ENCODE measurements at places on chromosomes 13 and 19. TPM values are rescaled to one million over a fixed set of nuclear protein-coding genes. Genes with fewer than 3 reads are reported as not detected.
A peak's percentile ranks its signal among the peaks of the same experiment; 100 is the strongest.

DNA sequence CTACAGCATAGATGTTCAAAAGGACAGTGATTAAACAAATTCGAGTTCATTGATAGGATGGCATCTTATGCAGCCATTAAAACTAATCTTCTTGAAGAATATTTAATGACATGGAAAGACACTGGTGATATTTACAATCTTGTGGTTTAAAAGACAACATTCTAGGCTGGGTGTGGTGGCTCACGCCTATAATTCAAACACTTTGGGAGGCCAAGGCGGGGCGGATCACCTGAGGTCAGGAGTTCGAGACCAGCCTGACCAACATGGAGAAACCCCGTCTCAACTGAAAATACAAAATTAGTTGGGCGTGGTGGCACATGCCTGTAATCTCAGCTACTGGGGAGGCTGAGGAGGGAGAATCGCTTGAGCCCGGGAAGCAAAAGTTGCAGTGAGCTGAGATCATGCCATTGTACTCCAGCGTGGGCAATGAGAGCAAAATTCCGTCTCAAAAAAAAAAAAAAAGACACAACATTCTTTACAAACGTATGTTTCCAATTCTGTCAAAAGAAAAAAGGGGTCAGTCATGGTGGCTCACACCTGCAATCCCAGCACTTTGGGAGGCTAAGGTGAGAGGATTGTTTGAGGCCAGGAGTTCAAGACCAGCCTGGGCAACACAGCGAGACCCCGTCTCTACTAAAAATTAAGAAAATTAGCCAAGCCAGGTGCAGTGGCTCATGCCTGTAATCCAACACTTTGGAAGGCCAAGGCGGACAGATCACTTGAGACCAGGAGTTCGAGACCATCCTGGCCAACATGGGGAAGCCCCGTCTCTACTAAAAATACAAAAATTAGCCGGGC, 2.5 kb upstream of the PAK4 start:
- DNase-seq, result no peak

Gene ONECUT3
- not detected for total RNA-seq

DNA sequence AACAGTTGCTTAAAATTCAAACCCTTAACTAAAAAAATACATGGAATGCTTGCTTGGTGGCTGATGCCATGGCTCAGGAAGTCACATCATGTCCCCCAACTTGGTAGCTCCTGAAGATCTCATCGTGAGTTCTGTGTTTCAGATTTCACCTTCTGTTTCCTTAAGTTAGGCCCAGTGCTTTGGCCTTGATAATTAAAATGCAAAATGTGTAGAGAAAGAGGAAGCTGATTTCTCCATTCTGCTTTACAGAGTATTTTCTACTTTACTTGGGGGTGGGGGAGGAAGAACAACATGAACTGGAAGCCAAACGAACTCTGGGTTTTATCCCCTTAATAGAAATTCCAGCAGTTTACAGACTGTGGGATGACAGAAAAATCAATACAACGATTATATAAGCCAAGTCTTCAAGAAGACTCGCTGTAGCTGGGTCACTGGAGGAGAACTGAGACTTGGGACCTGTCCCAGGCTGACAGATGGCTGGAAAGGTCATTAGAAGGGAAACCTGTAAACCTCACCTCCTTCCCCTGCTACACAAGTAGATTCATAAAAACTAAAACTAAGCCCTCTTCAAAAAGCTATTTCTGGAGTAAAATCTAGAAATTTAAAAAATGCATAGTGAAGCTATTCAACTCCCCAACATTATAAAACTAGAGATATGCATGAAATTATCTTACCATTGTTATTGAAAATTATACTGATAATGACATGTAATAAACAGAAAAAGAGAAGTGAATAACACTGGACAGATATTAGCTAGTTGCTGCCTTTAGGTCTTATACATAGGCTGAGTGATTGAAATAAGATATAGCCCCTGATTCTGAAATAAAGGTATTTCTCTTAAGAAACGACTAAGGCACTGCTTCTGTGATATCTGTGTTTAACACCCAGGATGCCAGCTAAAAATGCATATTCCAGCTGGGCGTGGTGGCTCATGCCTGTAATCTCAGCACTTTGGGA, 22.1 kb upstream of the GGACT start:
- no peak for DNase-seq

- no peak for DNase-seq
Observed at GRCh38 chr13:30726192-30726591, 9.2 kb upstream of the ALOX5AP start.

DNA sequence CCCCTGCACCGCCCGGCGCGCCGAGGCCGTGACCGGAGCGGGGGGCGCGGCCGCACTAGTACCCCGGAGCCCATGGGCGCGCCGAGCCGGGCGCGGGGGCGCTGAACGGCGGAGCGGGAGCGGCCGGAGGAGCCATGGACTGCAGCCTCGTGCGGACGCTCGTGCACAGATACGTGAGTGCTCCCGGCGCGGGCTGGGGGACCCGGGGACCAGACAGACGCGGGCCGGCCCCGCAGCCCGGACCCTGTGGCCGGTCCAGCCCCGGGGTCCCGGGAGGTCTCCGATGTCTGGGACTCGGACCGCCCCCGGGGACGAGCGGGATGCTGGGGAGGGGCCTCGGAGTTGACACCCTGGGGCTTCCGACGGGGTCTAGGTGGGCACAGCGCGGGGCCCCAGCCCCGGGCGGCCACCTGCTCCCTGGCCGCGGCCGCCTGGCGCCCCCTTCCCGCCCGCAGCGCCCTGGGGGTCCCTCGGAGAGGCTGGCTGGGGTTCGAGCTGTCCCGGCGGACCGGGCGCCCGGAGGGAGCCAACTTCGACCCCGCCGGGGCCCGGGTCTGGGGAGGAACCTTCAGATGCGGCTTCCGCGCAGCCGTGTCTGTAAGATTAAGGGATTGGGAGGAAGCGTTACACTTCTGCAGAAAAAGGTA, 568 bp downstream of the ATP11A start:
- peak; percentile 45 for DNase-seq

Gene GARRE1
- total RNA-seq, result 8.5 TPM

Gene ZNF540
- 1.3 TPM for total RNA-seq

Gene ZNF737
- 12.1 TPM for total RNA-seq

Gene ZNF160
- 28.9 TPM for total RNA-seq

DNA sequence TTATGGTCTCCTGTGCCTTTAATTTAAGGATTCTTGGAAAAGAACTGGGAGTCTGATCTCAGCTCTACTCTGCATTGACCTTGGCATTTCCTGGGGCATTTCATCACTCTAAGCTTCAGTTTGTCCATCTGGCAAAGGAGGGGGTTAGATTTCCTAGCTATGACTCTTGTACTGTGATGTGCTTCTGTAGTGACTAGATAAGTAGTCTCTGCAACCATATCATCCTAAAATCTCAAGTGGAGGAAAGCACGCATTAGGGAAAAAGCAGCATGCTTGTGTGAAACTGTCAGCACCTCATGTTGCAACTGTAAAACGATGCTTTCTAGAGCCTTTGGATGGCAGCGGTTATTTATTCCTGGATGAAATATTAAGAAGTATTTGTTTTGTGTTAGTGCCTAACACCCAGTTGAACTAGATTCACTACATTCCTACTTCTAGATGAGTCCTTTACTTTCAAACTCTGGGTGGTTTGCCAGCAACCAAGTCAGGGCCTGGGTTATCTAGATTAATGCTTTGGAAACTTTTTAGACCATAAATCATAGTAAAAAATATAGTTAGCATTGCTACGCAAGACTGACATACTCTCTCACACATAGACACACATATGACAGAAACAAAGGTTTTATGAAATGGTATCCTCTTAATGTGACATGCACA, 6.8 kb downstream of the WDFY2 start:
- peak; percentile 80 for DNase-seq

GRCh38 chr19:27858981-27859581, 1353.9 kb downstream of the UQCRFS1 start:
- no peak for DNase-seq

- no peak for DNase-seq
Observed at GRCh38 chr13:51201886-51202285, 20.3 kb upstream of the FAM124A start.

- DNase-seq, result no peak
Observed at GRCh38 chr13:49878682-49879081, 57.5 kb downstream of the SPRYD7 start.

DNA sequence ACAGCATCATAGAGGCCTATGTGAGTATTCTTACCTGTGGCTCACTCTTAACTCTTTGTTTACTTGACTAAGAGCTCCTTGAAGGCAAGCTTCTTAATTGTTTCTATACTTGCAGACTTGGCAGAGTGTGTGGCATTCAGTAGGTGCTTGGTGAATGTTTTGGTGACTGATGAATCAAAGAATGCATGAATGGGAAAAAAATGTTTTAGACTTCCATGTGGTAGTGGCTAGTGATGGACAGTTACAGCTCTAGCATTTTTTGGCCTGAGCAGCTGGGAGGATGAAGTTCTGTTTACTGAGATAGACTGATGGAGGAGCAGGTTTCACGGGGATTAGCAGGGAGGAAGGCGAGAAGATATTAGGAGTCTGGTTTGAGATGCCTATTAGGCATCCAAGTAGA, 13.6 kb downstream of the HAS1 start:
- no peak for DNase-seq

DNA sequence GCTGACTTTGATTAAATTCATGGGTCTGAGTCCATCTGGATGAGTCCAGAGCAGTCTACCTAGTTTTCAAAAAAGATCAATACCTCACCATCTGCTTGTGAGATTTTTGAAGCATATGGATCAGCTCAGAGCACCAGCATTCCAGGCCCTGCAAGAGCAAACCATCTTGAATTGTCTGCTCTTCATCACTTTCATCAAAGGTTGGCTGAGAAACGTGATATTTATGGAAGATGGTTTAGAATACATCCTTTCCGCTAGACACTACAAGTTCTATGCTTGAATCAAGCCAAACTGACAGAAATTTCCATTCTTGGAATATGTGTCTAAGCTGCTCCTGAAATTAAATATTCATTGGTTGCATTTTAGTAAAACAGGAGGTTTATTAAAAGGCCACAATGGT, 190.3 kb downstream of the KCNRG start:
- DNase-seq, result no peak

GRCh38 chr13:44159633-44160279, 213.9 kb upstream of the SERP2 start:
- DNase-seq, result no peak

DNA sequence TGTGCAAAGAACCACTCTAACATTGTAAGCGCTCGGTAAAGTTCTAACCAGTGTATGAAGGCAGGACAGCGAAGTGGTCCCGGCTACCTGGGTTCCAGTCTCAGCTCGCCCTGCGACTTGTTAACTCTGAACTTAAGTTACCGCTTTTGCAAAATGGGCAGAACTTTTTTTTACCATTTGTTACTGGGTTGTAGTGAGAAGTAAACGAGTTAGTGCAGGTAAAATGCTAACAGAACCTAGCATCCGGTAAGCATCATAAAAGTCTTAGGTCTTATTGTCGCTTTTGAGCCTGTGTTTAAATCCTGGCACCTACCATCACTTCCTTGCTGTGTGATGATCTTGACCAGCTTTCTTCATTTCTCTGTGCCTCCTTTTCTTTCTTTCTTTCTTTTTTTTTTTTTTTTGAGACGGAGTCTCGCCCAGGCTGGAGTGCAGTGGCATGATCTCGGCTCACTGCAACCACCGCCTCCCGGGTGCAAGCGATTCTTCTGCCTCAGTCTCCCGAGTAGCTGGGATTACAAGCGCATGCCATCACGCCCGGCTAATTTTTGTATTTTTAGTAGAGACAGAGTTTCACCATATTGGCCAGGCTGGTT, 734 bp upstream of the TRMT1 start:
- DNase-seq, result peak; percentile 19

Gene COX6B2
- total RNA-seq, result 0.17 TPM

- DNase-seq, result no peak
Observed at GRCh38 chr19:53958823-53959757, 3.6 kb upstream of the CACNG8 start.

- no peak for DNase-seq
Observed at GRCh38 chr19:50258918-50259372, 55.5 kb downstream of the MYH14 start.

Gene ATP8B3
- 3.0 TPM for total RNA-seq

Gene ADAMTSL5
- 1.5 TPM for total RNA-seq

Gene S1PR5
- total RNA-seq, result under 0.01 TPM

GRCh38 chr19:584240-585001, 5.3 kb upstream of the HCN2 start:
- peak; percentile 39 for DNase-seq

Gene TPTE2
- total RNA-seq, result not detected

Gene ZNF468
- total RNA-seq, result 30.6 TPM

DNA sequence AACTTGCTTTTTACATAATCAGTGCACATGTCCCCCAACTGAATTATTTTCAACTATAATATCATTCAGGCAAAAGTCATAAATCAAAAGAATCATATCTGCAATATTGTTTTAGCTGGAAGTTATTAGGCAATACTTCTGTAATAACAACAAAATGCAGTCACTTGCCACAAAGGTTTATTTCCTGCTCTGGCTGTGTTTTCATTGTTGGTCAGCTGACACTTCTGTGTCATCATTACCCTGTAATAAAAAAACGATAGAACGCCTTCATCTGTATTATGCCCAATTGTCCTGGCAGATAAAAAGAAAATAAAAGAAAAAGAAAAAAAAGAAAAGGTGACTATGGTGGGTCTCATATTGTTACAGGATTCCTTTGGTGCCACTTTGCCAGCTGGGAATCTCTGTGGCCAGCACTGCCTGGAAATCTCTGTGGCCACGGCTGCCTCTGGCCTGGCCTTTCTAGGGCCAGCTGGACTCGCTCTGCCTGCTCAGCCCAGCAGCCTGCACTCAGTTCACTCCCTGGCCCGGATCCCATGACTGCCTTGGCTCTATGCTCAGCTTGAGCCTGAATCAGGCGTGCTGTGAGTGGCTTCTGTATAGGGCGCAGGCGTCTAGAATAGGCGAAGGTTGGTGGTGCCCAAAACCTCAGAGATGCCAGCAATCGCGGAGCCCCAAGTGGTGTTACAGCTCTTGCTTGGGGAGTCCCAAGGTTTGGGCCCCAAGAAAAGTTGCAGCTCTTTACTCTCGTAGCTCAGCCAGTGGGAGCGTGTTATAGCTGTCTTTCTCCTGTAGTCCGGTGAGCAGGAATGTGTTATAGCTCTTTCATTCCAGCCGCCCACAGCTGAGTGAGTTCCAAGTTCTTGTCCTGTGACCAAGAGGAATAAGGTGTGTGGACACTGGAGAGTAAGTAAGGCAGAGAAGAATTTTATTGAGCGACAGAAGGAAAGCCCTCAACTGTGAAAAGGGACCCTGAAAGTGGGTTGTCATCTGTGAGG, 1227.1 kb downstream of the SLITRK1 start:
- DNase-seq, result peak; percentile 96

Gene SIGLECL1
- total RNA-seq, result not detected

Gene KLK12
- total RNA-seq, result not detected
